Endodermal cell (in vitro differentiated cells): ENCODE measurements at places on chromosomes 3 and 15. TPM values are rescaled to one million over a fixed set of nuclear protein-coding genes. Genes with fewer than 3 reads are reported as not detected.

Gene GOLGA6L25
- total RNA-seq, result not detected in 3 replicates

Gene SST
- not detected in 3 replicates for total RNA-seq

Gene CYP1A1
- total RNA-seq, result 0.31 TPM in 1 of 3 replicates, not detected in the others

DNA sequence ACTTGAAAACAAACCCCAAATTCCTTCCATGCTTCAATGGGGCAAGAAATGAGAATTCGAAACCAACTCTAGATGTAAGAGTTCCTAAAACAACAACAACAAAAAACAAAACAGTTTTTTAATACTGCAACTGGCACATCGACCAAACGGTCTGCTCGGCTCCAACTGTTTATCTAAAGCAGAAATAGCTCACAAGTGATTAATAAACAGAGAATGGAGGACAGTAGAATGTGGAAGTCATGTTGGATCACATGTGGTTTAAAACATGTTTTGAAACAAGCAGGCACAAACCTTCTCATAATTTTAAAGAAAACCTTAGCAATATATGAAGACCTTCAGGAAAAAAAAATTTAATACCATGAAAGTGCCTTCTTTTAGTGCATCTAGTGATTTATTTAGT is 55.1 kb downstream of the SETMAR start:
- DNase-seq, result no peak

DNA sequence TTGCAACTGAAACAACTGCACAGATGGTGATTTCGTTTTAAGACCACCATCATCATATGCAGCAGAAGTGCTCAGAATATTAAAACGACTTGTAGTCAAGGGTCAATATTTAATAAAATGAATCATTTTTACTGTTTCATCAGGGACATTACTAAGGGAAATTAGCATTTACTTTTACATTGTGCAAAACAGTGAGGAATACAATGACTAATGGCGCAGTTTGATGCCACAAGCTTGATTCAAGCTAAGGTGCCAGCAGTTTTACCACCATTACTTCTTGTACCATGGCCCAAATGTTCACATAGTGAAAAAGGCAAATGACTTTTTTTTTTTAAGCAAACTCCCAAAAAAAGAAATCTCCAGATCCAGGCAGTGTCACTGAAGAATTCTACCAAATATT is 277.4 kb upstream of the CHRNA7 start:
- DNase-seq, result no peak

- DNase-seq, result no peak
Measured at GRCh38 chr15:94602754-94603470, 371.6 kb downstream of the MCTP2 start.
